ENCODE measurements at places on chromosomes 4 and X.
A peak's percentile ranks its signal among the peaks of the same experiment; 100 is the strongest.

DNA sequence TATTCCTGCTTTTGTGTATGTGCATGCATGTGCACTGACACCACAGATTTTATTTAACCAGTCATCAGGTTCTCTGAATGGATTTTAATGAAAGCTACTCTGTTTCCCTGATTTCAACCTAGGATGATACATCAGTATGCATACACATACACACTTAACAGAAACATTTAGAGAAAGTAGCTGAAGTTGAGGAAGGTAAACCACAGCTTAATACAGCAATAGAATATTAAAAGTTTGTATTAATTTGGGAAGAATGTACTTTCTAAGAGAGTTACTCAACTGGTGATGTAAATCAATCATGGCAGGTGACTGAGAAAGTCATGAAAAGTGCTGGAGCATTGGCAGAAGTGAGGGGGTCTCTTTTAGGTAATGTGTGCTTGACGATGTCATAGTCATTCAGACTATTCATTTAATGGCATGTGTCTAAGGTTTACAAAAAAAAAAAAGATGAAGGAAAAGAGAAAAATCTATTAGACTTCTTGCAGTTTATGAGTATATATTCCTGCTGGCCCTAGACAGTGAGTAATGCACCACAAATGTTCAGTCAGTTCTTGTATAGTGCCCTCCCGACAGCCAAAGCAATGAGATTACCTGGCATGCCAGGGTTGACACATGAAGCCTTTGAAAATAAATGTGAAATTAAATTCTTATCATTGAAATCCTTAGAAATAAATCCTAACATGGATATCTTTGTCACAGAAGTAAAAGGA is 187.6 kb downstream of the RAPGEF2 start:
- DNase-seq = no peak

DNA sequence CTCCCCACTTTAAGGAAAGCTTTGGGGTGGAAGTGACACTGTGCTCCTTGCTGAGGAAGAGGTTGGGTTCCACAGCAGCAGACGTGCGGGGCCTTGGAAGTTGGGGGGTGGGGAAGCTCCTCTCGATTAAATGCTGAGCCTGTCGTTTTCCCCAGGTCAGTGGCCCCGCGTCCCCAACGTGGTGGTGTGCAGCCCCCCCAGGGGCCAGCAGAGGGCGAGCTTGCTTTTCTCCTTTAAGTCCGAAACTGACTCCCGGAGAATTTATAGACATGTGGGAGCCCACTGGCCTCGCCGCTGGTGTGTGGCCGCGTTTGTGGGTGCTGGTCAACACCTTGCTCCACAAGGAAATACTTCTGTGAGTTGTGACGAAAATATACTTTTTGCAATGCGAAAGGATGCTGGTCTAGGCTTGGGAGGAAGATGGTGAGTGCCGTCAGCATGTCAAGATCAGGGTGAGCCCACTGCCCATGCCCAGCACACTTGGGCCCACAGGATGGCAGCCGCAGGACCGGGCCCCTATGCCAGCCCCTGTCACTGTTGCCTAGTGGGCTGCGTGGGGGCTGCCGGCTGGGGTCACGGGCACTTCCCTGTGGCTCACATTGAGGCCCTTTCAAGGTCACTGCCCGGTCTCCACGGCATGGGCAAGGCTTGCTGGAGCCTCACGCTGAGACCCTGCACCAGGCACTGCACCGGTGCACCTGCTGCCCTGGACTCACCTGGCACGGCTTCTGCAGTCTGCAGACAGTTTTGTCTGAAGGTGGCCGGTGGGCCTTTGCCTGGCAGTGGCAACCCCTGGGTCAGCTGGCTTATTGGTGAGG is 9.4 kb downstream of the UVSSA start:
- peak; percentile 52 for DNase-seq

DNA sequence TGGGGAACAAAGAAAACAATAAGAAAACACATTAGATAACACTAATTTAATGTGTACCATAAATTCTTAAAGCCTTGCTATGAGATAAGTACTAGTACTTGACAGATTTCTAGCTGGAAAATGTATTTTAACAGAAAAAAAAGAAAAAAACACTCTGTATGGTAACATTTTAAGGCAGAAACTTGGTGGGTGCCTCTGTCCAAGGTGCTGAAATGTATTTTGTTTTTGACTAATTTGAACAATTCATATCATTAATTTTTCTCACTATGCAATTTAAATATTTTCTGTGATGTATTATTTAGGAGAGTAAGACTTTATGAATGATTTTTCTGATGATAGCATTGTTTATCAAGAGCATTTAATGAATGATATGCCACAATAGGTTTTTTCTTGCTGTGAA is 107.5 kb downstream of the GABRG1 start:
- no peak for DNase-seq

- no peak for DNase-seq
Observed at GRCh38 chr4:139712882-139713281, 47.3 kb downstream of the MGST2 start.

DNA sequence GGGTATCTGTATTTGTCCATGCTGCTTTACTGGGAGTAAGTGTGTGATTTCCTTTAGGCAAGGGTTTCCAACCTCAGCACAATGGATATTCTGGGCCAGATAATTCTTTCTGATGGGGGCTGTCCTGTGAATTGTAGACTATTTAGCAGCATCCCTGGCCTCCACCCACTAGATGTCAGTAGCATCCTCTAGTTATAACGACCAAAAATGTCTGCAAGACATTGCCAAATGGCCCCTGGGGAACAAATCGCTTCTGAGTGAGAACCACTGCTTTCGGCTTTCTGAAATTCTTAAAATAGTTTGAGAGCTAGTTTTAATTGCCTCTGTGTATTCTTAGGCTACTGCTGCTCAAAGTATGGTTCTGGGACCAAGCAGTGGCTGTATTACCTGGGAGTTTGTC is 81.2 kb upstream of the GPM6B start:
- no peak for DNase-seq

- no peak for DNase-seq
Observed at GRCh38 chrX:92230628-92231027, 451.5 kb downstream of the PCDH11X start.

- no peak for DNase-seq
Observed at GRCh38 chr4:5526080-5526846, 182.1 kb downstream of the EVC2 start.

GRCh38 chr4:152516156-152516555 is 19.7 kb downstream of the FBXW7 start:
- no peak for DNase-seq

DNA sequence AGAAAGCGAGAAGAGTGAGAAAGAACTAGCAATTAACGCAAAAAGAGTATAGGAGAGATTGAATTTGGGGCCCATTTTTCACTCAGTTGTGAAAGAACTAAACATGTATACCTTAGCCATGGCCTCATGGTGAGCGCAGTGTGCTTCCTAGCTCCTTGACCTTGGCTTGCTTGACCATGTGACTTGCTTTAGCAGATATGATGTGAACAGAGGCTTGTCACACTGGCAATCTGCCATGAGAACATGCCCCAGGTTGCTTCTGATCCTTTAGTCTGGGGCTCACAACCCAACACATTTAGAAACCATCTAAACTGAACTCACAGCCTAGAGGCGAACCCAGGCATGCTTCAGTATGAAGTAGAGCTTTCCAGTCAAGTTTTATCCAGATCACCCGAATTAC is 260.1 kb upstream of the FTHL17 start:
- no peak for DNase-seq

DNA sequence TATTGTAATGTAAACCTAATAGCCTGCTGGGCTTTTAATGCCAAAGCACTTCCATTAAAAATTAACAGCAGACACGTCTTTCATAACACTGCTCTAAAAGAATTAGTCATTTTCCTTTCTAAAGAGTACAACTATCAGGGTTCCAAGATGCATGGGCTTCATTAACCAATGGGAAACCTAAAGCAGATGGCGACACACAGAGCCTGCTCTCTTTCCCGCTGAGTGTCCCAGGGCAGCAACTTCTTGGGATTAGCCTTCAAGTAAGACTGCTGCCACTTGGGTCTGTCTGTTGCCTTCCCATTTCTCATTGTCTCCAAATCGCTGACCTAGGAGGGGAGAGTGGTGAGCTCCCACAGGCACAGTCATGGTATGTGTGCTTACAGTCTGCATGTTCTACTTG is 14.0 kb upstream of the PHKA2 start:
- no peak for DNase-seq

DNA sequence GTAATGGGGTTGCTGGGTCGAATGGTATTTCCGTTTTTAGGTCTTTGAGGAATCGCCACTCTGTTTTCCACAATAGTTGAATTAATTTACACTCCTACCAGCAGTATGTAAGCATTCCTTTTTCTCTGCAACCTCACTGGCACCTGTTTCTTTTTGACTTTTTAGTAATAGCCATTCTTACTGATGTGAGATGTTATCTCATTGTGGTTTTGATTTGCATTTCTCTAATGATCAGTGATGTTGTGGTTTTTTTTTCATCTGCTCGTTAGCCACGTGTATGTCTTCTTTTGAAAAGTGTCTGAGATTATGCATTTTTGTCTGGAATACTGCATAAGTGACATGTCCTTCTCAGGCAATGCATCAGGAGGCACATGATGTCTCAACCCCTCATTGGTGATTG is 28.8 kb downstream of the REPS2 start:
- DNase-seq = no peak

DNA sequence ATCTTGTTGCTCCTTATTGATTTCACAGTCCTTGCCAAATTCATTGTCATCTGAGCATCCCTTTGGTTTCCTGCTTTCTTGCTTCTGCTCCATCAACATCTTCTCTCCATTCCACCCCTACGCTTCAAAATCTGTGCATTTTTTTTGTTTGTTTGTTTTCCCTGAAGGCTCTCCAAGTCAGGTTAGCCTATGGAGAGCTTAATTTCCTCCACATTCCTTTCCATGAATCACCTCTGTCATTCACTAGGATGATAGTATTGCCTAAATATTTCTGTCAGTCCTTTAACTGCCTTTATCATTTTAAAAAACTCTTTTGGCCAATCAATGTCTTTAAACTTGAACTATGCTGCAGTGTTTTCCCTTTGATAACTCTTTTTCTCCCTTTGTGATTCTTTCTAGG is 67.7 kb downstream of the PPARGC1A start:
- DNase-seq = no peak

DNA sequence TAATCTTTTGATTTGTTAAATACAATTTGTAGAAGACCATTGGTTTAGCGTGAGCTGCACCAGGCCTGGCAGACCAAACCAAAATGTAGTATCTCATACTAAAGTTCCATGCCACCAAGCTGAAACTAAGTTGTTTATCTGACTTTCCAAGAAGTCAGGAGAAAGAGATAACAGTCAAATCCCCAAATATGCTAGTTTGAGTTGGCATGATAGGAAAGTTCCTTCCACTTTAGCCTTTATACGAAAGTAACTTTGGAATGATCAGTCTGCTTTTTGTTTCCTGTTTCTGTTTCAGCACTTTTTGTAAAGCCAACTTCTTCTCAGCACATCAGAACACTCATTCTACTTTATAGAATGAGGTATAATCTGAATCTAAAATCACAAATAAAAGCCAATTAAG is 449.2 kb downstream of the GRXCR1 start:
- DNase-seq = no peak

- no peak for DNase-seq
Observed at GRCh38 chr4:164734484-164734883, 19.4 kb upstream of the SMIM31 start.

- no peak for DNase-seq
Observed at GRCh38 chrX:16213961-16214360, 46.7 kb downstream of the MAGEB17 start.

- no peak for DNase-seq
Observed at GRCh38 chrX:129945131-129945530, 37.3 kb upstream of the BCORL1 start.

GRCh38 chr4:177569434-177569833 is 127.2 kb upstream of the AGA start:
- DNase-seq = no peak

DNA sequence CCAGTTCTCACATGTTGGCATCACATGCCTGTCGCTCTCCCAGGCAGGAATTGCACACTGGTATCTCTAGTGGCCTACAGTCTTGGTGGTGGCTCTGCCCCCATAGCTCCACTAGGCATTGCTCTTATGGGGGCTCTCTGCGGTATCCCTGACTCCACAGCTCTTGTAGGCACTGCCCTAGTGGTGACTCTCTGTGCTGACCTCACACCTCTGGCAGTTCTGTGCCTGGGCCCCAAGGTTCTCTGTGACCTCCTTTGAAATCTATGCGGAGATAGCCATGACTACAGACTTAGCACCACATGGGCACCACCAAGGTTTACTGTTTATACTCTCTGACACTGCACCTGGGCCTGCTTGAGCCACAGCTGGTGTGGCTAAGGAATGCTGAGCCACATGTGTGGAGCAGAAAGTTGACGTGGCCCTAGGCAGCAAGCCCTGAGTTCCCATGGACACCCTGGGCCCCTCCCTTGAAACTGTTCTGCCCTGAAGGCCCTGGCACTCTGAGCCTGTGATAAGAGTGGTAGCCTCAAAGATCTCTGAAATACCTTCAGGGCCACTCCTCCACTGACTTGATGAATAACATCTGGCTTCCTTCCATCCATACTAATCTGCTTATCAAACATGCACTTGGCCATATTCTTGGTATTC is 8.0 kb downstream of the SLC9B1 start:
- no peak for DNase-seq

GRCh38 chr4:79209822-79210635 is 115.8 kb downstream of the NAA11 start:
- no peak for DNase-seq

GRCh38 chr4:92606227-92606626 is 302.5 kb downstream of the GRID2 start:
- no peak for DNase-seq

DNA sequence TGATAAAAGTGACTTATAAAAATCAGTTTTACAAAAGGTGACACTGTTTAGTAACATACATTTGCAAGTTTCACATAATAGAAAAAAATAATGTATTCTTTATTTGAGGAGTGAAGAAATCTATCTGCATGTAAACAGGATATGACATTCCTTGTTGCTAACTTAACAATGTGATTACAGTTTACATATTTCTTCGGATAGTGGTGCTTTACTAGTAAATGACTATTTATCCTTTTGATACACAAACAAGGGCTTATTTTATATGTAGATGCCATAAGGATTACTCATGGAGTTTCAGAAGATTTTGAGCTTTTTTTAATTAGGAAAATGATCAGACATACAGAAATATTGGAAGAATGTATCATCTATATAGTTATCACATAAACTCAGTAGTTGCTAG is 126.5 kb downstream of the SLIT2 start:
- DNase-seq = no peak

- DNase-seq = no peak
Observed at GRCh38 chr4:566508-567295, 9.4 kb downstream of the TMEM271 start.

DNA sequence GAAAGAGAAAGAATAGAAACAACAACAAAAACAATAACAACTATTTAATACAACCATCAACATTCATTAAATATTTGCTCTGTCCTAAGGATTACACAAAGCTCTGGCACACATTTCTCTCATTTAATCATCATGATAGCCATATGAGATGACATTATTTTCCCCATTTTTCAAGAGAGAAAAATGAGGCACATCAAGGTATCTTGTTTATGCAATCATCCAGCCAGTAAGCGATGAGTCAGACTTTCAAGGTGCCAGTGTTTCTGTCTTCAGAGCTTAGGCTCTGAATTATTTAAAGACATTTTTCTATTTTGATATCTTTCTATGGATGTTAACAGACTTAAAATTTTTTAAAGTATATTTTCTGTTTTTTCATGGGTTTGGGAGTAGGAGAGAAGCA is 541.8 kb upstream of the SMIM31 start:
- DNase-seq = no peak

All from activated CD4-positive, alpha-beta T cell treated with anti-CD3 and anti-CD28 coated beads, Interleukin-2, amount 50 U/mL, for 1 hour (primary cell).